Mesothelial cell of epicardium (in vitro differentiated cells): ENCODE measurements at places on chromosomes 5 and 9.

DNA sequence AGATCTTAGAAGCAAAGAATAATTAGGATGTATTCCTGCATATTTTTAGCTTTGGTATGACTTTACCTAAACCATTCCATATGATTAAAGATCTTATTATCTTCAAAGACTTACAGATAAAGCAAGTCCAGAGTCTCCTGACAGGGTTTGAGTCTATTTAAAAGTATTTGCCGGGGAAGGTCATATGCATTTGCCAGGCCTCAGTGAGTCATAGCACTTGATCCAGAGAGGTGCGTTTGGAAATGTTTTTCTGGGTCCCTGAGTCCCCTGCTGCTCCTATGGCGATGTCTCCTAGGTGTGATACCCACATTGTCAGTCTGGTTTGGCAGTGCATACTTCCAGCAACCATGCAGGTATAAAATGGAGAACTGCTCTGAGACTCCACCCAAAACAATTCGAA lies 217.0 kb downstream of the FBXL7 start:
- no peak overlapping the region for H3K4me3 ChIP-seq
- H3K27me3 ChIP-seq = no peaks in the 10 kb centered on the region
- peak overlapping the region; percentile 41 for H3K27ac ChIP-seq
- peaks cover 55% of the 10 kb centered on the region for H3K4me1 ChIP-seq
- DNase-seq = no peak

GRCh38 chr9:86735772-86736458 lies 211.4 kb downstream of the GAS1 start:
- peaks cover 62% of the 10 kb centered on the region for H3K4me1 ChIP-seq
- H3K36me3 ChIP-seq = no peaks in the 10 kb centered on the region
- H3K4me3 ChIP-seq = no peak overlapping the region
- H3K27ac ChIP-seq = peak overlapping the region; percentile 68

DNA sequence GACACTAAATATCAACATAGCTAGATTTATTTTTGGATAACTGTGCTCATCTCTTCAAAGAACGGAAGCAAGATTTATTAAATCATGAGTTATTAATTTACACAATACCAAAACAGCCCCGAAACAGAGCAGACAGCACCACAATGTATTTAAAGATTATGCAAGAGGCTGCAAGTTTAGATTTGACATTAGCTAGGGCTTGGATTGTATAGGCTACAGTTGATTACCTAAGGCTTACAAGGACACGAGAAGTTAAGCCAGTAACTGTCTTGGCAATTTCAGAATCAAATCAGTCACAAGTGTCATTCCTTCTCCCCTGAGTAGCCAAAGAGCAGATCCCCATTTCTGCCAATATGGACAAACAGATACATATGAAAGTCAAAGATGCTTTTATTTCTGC lies 152.6 kb downstream of the MED27 start:
- no peak for DNase-seq
- peaks cover 4% of the 10 kb centered on the region for H3K4me1 ChIP-seq
- H3K27ac ChIP-seq = no peak overlapping the region
- H3K36me3 ChIP-seq = peaks cover 10% of the 10 kb centered on the region
- H3K4me3 ChIP-seq = no peak overlapping the region

DNA sequence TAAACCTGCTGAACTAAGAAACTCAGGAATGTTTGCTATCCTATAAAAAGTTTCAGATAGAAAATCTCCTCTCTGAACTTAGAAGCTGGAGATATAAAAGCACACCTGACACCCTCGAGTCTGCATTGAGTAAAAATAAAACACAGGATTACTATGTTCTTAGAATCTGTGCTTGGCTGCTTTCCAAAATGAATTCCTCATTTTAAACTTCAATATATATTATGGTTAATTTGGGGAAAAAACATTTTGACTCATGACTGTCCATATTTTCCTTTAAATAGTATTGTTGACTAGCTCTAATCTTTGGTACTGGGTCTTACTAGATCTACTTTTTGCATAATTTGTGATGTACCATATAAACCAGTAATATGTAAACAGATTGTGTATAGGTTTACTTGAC lies 36.7 kb downstream of the FBXW2 start:
- peaks cover 18% of the 10 kb centered on the region for H3K4me1 ChIP-seq
- DNase-seq = no peak
- no peak overlapping the region for H3K4me3 ChIP-seq
- peak overlapping the region; percentile 89 for H3K27ac ChIP-seq

DNA sequence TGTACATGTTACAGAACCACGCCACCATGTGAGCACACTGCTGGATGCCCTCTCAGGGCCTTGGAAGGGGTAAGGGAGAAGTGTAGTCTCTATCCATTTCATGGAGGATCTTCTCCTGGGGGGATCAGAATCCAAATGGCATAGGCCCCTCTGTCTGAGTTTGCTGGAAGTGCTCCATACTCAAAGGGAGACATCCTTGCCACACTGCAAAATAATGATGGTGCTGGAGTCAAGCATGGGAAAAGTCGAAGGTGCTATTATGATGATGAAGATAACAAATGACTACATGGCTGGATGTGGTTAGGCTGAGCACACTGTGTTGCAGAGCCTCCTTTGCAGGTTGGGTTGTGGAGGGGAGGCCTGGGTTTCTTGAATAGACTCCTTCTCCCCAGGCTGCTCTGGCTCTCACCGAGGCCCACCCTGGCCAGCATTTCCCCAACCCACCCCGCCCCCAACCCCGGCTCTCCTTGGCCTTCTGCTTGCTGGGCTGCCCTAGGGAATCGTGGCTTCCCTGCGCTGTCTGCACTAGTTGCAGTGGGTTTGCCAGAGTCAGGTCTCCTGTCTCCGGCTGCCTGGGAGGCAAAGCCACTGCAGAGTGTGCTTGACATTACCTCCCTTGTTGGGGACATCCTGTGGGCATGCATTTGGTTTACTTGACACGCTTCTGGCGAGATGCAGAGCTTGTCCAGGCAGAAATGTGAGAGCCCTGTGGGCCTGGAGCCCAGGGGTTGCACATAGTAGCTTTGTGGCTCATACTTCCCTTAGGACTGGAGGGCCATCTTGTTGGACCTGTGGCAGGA lies 3.0 kb downstream of the MVB12B start:
- H3K4me3 ChIP-seq = no peak overlapping the region
- no peak for DNase-seq
- peaks cover 9% of the 10 kb centered on the region for H3K36me3 ChIP-seq
- H3K4me1 ChIP-seq = peaks cover 35% of the 10 kb centered on the region
